Amniotic epithelial cell (primary cell): ENCODE measurements at places on chromosomes 3 and 15.

GRCh38 chr15:78507831-78508160 is 419 bp downstream of the HYKK start:
- no peak for DNase-seq

GRCh38 chr3:73729969-73730440 is 105.3 kb upstream of the PDZRN3 start:
- DNase-seq = peak; percentile 12

GRCh38 chr15:97678656-97679055 is 281.8 kb upstream of the ARRDC4 start:
- no peak for DNase-seq

GRCh38 chr15:90232196-90232595 is 1.5 kb downstream of the CIB1 start:
- DNase-seq = no peak

DNA sequence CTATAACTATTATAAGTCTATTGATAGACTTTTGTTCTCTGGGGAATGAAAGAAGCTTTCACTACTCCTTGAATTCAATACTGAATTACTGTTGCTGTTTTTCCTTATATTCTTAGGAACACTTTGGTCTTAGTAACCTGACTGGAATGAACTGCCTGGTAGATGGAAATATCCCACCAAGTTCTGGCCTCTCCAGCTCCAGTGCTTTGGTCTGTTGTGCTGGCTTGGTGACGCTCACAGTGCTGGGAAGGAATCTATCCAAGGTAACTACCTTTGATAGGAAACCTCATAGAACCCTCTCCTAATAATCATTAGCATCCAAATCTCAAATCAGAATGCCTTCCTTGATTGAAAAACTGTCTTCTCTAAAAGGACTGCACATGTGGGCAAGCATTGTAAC is 69.1 kb downstream of the GALK2 start:
- no peak for DNase-seq

DNA sequence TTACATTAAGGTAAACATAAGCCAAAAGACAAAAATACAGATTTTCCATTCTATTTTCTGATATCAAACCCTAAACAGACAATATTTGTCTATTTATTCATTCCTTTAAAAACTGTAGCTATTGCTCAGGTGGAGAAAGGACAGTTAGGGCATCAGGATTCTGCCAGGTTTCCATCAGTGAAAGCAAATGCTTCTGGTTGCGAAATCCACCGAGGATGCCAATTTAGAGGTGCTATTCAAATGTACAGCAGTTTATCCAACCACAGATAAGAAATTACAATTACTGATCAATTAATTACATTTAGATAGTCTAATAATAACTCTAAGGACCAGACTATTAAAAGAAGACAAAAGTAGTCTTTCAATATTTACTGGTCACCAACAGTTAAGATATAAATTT is 3.9 kb downstream of the TOMM70 start:
- DNase-seq = peak; percentile 9

DNA sequence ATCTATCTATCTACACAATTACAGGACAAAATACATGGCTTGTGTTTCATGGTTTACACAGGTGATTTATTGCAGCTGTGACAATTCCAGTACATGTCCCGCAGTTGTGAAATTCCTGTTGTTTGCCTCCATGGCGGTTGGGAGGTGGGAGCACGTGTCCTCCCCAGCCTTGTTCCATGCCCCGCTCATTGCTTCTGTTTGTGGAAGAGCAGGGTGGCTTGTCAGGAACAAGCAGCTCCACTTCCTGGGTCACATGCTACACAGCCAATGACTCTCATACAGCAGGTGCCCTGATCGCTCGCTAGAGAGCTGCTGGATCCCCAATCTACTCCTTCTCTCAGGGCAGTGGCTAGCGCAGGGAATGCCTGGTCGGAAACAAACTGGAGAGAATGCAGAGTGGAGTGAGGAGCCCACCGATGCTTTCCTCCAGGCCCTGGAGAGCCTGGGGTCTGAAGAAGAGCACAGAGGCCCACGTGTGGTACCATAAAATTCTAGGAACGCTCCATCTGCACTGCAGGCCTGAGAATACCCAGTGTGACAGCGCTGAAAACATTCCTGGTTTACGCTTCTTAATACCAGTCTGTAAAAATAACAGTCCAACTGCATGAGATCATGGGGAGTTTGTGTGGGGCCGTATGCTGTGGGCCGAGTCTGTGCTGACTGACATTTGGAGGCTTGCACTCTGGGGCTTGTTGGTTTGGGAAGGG is 270.6 kb upstream of the RGMA start:
- no peak for DNase-seq

GRCh38 chr3:100548053-100548452 is 55.6 kb downstream of the TMEM45A start:
- DNase-seq = peak; percentile 39

- peak; percentile 100 for DNase-seq
These were observed 120.1 kb downstream of the LIPC start for GRCh38 chr15:58551764-58552504.

DNA sequence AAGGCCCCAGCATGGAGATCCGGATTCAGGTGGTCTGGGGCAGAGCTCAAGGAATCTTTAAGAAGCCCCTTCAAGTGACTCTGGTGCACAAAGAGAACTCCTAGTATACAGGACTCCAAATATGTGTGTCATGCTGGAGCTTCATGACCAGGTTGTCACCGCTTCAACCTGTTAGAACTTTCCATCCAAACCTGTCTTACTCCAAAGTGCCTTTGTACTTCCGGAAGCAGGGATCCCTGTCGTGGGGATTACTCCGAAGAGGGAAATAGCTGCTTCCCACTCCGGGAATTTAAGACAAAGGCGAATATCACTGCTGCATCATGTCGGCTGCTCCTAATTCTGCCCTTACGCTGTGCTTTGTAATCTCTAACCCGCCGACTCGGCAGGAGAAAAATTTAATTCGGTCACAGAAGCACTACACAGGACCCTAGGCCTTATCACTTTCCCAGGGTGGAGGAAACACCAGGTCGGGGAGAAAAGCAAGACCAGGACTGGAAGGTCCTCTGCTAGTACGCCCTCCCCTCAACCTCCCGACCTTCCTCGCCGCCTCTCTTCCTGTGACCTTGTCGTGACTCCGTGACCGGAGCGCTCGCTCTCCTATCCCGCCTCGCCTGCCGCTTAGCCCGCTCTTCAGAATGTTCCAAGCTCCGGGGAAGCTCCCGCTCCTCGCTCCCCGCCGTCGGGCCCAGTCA is 730 bp downstream of the HIGD1A start:
- peak; percentile 23 for DNase-seq

DNA sequence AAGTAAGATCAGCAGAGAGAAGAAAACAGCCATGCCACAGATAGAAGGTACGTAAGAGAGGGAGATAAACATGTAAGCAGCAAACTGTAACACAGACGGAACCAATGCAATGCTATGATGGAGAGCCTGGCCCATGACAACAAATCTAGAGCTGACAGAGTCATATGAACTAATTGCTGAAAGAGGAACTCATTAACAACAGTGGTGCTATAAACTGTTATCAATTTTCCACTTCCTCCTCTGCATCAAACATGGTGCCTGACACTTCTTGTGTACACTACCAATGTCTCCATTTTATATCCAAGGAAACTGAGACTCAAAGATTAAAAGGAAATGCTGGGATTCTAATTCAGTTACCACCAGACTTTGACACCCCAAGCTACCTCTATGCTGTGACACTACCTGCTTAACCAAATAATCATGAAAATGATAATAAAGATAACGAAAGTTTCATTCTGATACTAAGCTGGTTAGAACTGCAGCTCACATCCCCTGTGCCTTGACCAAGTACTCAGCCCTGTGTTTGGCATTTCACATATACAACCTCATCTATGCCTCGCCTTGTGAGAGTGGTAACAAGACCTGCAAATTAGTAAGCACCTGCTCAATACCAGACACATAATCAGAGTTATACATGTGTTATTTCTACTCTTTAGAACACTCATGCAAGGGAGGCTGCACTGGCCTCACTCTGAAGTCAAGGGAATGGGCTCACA is 79.3 kb downstream of the ANO10 start:
- DNase-seq = no peak

DNA sequence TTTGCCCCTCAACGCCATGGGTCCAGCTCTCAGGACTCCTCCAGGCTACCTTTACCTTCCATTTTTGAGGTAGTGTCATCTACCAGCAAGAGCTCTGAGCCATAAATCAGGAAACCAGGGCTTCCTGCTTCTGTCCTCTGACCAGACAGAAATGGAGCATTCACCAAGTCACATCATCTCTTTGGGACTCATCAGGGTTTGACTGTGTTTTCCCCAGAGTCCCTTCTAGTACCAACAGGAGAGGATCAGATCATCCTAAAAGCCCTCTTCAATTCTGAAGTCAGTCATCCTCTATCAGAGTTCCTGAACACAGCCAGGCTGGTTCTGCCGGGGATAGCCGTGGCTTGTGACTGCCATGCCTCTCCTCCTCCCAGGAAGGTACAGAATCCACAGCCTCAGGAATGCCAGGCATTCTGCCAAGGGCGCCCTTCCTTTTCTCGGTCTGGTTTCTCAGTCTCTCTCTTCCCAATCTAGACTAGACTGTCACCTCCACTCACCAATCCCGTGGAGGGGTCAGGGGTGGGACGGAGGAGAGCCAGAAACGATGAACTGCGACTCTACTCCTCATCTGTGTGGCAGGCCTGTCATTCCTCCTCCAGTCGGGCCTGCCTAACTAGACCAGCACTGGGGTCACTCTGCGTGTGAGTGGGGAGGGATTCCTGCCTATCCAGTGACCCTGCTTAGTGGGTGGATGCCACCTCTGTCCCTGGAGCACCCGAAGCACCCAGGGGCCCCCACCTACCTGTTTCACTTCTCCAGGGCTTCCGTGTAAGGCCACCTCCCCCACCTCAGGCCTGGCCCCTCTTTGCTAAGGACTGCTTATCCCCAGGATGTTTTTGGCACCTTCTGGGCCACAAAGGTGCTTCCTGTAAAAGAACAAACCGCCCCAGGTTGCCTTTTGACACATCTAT is 30.9 kb downstream of the CCNL1 start:
- DNase-seq = peak; percentile 68

DNA sequence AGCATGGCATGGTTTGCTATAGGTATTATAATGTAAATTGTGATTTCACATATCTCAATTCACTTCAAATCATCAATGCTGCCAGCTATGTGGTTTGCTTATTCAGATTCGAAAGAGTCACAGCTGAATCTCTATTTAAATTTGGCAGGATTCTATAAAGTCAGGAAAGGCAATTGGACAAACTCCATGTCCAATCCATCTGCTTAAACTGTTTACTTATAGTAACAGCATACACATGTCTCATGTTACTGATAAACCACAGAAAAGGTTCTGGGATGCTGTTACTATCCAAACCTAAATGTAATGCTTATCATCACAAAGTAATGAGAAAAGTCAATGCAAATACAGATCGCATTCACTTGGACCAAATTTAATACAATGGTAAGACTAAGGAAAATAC is 229.7 kb downstream of the ISL2 start:
- no peak for DNase-seq

DNA sequence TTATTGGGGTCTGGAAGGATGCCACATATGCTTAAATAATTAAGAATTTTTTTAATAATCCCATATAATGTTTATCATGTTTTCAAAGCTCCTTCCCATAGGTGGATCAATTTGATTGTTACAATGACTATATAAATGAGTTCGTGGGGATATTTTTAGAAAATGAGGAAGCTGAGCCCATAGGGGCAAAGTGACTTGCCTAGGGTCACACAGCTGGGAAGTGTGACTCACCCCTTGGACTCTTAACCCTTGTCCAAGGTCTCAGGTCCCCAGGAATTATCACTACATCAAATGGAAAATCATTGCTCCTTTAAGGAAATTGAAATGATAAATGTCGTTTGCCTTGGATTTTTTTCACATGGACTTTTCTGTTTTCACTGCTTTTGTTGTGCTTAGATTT is 161.2 kb upstream of the RGMA start:
- no peak for DNase-seq

GRCh38 chr15:78682004-78682651 is 41.1 kb upstream of the CHRNB4 start:
- no peak for DNase-seq

DNA sequence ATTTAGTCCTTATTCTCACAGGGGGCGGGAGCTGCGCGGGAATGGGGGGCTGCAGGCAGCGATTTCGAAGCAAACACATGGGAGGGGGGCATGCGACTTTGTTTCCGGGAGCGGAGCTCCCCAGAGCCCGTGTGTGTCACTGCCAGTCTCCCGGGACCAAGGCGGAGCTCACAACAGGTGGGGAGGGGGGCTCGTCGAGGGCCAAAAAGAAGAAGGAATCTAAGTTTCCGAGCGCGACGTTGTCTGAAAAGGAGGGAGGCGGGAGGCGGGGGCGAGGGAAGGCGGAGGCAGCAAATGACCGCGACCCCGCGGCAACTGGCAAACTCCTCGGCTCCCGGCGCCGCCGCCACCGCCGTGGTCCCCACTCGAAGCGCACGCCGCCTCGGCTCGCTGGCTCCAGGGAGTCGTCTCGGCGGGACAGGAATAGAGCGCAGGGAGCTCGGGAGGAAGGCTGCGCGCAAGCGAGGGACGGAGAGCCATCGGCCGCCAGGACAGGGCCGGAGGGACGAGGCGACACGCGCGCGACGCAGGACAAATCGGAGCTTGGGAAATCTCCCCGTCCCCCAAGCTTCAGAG is 1.4 kb downstream of the FOXP1 start:
- DNase-seq = no peak

- DNase-seq = peak; percentile 96
These were observed 182.2 kb downstream of the FNDC3B start for GRCh38 chr3:172221547-172221946.

DNA sequence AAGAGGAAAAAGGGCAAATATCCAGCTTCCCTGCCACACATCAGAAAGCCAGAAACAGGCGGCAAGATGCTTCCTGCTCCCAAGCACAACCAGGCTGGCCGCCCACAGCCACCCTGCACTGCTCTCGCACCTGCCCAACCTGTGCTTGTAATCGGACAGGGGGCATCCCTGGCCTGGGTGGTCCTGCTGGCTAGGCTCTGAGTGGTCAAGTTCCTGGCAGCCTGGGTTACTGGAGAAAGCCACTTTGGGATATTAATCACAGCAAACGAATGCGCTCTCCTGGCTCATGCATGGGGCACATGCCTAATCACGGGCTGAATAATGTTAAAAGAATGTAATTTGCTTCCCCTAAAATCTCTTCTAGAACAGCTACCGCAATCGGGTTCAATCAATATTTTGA is 442.4 kb downstream of the MCTP2 start:
- DNase-seq = no peak
